Effector memory CD4-positive, alpha-beta T cell (primary cell): ENCODE measurements at places on chromosomes 11 and 22.

- DNase-seq: no peak
Measured at GRCh38 chr11:78996007-78996406, 421.3 kb upstream of the NARS2 start.

GRCh38 chr22:45212306-45212709 is 28.4 kb downstream of the KIAA0930 start:
- no peak for DNase-seq

GRCh38 chr22:50531962-50532674 is 2.3 kb upstream of the TYMP start:
- no peak for DNase-seq

DNA sequence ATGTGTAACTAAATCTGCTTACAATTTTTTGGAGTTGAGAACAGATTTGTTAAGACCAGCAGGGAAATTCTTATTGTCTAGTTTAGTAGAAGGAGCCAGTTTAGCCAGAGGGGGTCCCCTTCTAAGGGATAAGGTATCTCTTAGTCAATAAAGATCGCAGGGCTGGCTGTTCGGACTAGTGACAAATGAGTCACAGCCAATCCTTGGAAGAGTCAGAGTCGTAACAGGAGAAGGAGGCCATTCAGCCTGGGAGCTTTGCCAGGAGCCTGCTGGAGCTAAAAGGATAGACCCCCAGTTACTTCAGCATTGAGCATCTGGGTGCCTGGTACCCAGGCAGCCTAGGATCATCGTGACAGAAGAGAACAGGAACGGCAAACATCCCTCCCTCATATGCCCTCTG is 191.6 kb upstream of the ARHGAP20 start:
- DNase-seq: no peak

- DNase-seq: no peak
Measured at GRCh38 chr11:103545551-103545950, 436.3 kb downstream of the DYNC2H1 start.

DNA sequence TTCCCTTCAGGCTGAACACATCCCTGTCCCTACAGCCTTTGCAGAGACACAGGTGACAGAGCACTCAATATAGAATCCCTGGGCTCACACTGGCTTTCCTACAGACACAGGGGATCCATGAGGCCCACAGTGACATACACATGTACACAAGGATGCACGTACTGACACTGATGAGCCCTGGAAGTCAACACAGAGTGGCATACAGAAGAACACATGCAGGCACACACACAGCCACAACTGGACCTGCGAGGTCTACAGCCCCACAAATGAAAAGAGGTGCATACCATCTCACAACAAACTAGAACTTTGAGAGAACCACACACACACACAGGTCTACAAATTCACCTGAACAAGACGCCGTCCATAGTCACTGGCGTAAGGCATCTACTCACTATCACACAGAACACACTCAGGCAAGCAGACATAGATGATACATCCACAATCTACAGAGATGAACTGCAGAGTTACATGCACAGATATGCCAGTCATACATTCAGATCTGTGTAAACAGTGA is 3.5 kb upstream of the ZNF74 start:
- no peak for DNase-seq

DNA sequence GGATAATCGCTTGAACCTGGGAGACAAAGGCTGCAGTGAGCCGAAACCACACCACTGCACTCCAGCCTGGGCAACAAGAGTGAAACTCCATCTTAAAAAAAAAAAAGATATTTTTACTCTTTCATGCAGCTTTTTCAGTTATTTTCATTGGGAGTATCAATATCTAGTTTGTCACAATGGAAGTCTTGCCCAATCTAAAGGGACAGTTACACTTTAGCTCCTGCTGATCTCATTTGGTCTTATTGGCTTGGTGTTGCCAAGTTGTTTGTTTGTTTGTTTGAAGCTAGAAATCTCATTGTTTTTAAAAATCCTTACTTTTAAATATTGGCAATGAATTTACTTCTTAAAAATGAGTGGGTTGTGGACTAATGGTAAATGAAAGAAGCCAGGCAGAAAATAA is 24.7 kb downstream of the CEP295 start:
- no peak for DNase-seq

GRCh38 chr11:46912526-46913150 is 5.7 kb downstream of the LRP4 start:
- DNase-seq: no peak

GRCh38 chr11:8624698-8625097 is 30.7 kb upstream of the STK33 start:
- no peak for DNase-seq

DNA sequence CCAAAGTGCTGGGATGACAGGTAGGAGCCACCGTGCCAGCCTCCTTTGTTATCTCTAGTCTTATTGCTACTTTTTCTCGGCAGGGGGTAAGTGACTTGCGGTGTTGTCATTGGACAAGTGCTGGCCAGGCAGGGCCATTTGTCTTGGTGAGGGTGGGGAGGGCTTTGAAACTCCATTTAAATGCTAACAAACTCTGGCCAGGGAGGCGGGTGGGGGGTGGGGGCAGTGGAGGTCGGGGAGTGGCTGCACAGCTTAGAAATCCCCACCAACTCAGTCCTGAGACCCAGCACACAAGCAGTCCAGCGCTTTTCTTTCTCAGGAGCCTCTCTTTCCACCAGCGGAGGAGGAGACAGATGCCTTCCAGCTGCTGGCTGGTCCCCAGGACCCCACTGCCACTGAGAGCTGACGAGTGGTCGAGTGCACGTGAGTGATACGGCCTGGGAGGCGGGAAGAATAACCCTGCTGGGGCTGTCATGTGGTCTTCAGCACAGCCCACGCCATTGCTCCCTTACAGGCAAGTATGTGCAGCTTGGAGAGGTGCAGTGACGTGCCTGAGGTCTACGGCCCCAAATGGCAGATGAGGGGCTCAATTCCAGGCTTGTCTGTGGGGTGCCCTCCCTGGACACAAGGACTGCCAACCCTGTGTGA is 24.2 kb upstream of the OSBPL5 start:
- DNase-seq: no peak

- no peak for DNase-seq
Measured at GRCh38 chr11:61621917-61622585, 41.2 kb upstream of the SYT7 start.

GRCh38 chr11:119295178-119295577 is 21.8 kb downstream of the MCAM start:
- DNase-seq: no peak

GRCh38 chr22:44175676-44176075 is 5.0 kb upstream of the PARVG start:
- DNase-seq: no peak

DNA sequence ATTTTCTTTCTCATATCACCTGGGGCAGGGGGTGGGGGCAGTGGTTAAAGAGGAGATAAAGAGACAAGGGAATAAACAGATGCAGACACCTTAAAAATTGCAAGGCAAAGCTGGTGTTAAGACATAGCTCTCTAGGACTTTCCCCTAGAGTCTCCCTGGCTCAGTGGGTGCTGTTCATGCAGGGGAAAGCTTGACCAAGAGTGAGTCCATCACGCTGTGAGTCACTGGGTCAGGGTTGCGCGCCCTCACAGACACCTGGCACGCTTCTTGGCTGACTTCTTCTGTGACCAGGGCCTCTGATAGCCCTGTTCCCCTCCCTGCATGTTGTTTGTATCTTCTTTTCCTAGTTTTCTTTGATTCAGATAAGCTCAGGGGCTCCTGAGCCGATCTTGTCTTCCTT is 31.9 kb downstream of the COMMD9 start:
- DNase-seq: no peak

DNA sequence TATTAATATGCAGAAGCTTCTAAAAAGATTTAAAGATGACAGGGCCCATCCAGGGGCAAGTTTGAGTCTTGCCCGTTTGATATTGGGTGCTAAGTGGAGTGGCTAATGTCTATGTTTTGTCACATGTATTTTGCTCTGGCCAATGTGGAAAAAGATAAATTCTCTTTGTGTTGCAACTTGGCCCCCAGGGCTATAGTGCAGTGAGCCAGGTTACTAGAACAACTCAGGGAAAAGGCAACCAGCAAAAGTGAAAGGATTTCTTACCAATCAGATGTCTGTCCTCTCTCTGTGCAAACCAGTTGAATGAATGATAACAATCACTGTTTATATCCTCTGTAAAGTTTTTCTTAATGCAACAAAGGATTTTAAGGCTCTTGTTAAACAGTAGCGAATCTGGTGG is 4.6 kb upstream of the CLNS1A start:
- DNase-seq: no peak

DNA sequence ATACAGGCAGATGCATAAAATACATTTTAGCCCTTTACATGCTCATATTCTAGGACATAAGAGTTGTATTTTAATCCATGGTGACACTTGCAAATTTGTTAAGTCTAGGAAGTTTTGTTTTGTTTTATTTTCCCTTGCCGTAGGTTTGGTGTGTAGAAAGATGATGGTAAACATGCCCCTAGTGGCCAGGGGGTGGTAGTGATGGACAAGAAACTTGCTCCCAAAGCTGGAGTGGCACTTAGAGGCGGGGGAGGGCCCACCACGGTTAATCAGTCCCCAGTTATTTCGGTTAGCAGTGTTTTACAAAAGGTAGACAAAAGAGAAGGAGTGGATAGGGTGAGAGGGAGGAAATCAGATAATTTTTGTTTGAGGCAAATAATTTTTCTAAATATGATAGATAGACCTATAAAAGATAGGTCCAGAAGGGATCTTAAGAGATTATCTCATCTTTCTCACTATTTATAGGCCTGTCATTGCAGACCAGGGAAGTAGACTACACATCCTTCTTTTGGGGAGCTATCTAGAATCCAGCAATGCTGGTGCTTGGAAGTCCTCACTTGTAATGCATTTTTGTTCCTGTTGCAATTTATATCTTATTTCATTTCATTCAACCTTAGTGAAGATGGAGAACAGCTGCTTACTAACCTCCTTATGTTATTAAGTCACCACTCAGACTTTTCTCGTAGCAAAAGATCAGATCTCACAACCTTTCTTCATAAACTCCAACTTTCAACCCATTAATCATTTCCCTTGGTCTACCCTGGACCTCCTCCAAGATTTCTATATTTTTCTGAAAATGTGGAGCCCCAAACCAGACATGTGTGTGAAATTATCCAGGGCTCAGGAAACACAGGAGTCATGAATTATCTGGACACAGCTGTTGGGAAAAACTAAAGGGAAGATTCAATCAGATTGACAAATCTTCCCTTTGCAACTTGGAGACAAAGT is 5.9 kb upstream of the BDNF start:
- no peak for DNase-seq

DNA sequence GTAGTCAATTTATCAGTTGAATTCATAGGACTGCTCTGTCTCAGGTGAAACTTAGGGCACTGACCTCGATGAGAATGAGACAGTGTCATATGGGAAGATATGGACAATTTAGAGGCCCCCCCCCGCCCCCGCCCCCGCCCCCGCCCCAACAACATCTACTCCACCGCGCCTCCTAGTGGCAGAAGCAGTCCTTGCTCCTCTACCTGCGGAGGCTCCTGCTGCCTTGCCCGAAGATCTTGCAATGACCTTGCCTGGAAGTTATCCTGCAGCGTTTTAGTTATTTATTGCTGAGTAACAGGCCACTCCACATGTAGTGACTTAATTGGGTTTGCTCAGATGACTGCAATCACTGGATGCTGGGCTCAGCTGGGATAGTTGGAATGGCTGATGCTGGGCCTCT is 15.2 kb downstream of the SERPINH1 start:
- DNase-seq: no peak

- DNase-seq: no peak
Measured at GRCh38 chr22:35517769-35518530, 22.7 kb upstream of the RASD2 start.

GRCh38 chr11:44374001-44374400 is 64.1 kb upstream of the ALX4 start:
- no peak for DNase-seq

GRCh38 chr11:135009125-135009524 is 597.1 kb upstream of the B3GAT1 start:
- DNase-seq: no peak

DNA sequence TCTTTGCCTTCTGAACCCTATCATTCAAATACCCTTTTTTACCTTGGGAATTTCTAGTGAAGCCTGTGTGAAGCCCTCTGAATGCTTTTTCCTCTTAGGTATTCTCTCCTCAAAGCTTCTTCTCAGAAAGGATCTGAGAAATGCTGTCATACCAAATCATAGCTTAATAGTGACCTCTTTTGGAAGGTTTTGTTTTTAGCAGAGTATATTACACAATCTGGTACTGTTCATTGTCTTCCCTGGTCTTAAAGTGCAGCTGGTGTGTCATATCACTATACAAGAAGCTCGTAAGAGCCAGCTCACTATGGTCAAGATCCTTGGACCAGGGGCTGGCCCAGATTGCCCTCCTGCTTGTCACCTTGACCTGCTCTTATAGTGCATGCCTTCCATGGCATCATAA is 204.4 kb upstream of the ANO5 start:
- no peak for DNase-seq

DNA sequence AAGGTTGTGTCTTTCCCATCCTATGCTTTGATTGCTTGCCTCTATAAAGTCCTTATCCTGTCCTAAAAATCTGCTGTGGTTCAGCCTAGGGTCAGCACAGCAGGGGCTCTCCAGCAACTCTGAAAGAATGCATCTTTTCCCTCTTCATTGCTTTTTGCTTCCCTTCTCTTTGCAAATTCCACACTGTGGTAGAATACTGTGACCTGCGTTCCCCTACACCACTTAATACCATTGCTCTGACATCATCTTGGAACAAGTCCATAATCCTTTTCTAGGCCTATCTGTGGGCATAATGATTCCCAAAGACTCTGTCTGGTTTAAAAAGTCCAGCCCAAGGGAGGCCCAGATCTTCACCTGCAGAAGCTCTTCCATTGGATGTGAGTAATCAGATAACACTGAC is 177.7 kb downstream of the NAV2 start:
- DNase-seq: no peak

- DNase-seq: no peak
Measured at GRCh38 chr11:45676522-45677095, 11.2 kb upstream of the CHST1 start.

DNA sequence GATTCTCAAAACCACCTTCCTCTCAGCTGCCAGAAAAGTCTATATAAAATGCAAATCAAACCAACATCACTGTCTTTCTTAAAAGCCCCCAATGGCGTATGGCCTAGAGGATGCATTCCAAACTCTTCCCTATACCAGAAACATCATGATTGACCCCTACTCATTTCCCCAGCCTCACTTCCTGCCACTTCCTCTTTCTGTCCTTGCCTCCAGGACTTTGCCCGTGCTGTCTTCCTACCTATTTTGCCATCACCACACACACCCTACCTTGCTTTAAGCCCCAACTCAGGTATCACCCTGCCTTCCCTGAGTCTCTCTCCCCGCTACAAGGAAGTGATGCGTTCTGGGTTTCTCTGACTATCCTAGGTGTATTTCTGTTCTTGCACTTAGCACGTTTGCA is 8.1 kb downstream of the POU2AF2 start:
- DNase-seq: no peak

- DNase-seq: no peak
Measured at GRCh38 chr11:22903782-22904181, 43.5 kb upstream of the CCDC179 start.

- no peak for DNase-seq
Measured at GRCh38 chr11:77471558-77472193, 2.2 kb downstream of the PAK1 start.
